ENCODE measurements at places on chromosomes 6 and 20. TPM values are rescaled to one million over a fixed set of nuclear protein-coding genes. Genes with fewer than 3 reads are reported as not detected.

- DNase-seq, result no peak
Measured at GRCh38 chr20:19928328-19929011, 88.7 kb upstream of the NAA20 start.

NRN1 gene
- total RNA-seq, result 38.3 TPM

DNA sequence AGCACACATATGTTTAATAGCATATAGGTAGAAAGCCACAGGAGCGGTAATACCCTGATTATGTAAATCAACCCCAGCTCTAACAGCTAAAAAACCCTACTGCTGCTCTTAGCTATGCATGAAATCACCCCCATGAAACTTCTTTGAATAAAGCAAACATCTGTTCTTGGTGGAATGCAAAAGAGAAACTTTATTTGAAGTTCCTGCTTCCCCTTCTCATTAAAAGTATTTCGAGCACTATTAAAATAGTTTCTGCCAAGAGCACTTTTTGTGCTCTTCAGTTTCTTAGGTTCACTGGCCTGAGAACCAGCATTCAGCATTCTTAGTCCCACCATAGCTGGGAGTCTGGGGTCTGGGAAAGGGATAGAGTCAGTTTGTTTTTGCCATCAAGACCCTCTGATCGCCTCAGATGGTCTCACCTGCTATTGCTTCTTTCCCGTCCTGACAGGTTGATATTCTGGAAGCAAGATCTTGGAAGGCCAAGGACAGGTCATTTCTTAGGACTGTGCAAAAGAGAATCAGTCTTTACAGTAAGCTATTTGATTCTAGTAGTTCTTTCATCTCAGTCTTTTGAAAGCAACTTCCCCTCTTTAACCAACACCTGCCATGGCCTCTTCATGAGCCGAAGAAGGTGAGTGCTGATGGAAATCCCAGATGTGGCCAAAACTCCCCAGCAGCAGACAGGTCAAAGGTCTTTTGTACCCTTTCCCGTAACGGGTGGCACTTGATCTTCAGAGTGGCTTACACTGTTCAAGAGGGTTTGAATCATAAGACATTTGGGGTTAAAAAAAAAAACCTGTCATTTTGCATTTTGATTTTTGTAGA is 76.5 kb upstream of the TMEM170B start:
- DNase-seq, result no peak

GRCh38 chr6:15255909-15256395 is 10.1 kb downstream of the JARID2 start:
- no peak for DNase-seq

KIF13A gene
- 23.0 TPM for total RNA-seq

DNA sequence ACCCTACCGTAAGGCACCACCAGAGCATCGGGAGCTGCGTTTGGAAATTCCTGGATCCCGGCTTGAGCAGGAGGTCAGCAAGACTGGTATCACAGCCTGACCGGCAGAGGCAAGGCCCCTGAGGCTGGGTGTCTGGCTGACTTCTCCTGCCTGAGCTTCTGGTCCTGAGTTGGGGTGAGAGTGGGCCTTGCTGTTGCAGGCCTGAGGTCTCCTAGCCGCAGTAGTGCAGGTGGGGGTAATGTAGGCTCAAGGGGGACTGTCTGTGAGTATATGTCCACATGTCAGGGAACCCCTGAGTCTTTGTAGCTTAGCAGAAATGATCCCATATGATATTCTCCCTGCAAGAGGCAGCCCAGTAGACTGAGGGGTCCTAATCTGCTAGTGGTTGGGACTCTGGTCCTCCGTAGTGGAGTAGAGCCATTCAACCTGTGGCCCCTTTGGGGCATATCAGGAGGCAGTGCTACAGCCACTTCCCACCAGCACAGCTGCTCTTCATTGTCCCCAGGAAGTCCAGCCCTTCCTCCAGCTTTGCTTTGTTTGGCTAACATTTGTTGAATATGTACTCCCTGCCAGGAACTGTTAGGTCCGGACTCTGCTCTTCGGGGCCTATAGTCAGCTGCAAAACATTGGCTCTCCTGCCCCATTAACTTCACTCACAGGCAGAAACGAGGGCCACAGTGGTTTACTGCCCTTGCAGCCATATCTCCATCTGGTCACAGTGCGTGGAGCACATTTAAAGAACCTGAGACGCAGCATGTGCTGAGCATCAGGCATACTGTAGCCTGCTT is 10.9 kb downstream of the LRRC73 start:
- DNase-seq, result no peak

Data from Daoy (cell line).